ENCODE measurements at places on chromosomes 2 and 18.

- DNase-seq, result no peak
Observed at GRCh38 chr2:206804326-206804725, 38.9 kb downstream of the FASTKD2 start.

DNA sequence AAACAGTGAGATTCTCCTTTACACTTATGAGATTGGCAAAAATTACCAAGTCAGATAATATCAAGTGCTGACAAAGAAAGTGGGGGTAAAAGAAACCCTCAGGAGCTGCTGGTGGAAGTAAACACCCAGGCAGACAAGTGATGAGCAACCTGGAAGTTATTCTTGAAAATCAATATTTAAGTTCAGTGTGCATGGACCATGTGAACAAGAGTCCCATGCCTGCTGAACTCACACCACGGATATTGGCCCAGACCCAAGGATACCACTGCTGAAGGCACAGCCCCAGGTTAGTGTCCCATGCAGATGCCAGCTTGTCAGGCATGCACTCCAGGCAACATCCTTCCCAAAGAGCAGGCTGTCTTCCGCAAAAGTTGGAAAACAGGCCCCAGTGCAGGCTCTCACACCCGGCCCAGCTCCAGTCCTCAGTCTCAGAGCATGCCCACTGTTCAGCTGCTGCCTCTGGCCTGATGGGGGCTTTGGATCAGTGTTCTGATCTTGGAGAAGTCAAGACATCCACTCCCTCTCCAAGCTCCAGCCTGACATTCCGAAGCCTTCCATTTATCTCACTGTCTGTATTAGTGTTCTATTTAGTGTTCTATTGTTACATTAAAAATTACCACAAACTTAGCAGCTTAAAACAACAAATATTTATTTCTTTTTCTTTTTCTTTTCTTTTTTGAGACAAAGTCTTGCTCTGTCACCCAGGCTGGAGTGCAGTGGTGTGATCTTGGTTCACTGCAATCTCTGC is 70.0 kb downstream of the HS1BP3 start:
- DNase-seq, result peak; percentile 48

GRCh38 chr18:25134861-25135260 is 217.1 kb downstream of the ZNF521 start:
- DNase-seq, result no peak

- no peak for DNase-seq
Observed at GRCh38 chr2:108459441-108459840, 10.4 kb downstream of the GCC2 start.

DNA sequence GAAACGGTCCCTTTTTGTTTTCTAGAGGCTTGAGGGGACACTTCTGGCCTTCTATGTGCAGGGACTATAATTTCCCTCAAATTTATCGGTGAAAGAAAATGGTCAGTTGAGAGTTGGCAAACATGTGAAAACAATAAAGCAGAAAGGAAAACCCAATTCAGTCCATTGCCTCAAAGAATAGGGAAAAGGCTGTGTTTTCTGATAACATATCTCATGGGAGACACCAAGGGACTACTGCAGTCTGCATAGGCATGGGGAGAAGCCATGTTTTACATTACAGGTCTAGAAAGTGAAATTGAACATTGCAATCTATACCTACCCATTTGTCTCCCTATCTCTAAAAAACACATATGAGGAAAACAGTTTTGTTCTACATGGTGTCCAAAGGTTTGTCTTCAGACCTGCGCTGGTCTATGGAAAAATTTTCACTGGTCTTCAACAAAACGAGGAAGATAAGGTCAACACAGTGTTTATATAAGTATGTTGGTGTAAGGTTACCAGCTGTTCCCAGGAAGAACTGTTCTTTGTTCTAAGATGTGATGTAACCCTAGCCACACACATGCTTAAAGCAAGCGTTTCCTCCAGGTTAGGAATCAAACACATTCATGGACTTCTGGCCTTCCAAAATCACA is 179.7 kb downstream of the MREG start:
- DNase-seq, result no peak

DNA sequence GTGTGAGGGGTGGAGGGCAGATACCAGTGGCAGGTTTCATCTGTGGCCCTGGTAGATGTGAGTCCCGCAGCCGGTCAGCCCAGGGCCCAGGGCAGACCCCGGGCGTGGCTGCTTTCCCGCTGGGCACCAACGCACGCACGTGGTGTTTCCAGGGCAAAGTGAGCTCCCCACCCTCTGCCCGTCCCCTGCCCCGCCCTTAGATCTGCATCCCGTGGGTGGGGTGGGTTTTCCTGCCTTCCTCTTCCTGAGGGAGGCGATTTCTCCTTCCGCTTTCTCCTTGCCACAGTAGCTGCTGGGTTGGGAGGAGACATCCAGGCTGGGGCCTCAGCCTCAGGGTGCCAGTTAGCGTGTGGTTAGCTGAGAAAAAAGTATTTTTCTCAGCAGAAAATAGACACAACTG is 49.6 kb downstream of the ODC1 start:
- DNase-seq, result no peak

DNA sequence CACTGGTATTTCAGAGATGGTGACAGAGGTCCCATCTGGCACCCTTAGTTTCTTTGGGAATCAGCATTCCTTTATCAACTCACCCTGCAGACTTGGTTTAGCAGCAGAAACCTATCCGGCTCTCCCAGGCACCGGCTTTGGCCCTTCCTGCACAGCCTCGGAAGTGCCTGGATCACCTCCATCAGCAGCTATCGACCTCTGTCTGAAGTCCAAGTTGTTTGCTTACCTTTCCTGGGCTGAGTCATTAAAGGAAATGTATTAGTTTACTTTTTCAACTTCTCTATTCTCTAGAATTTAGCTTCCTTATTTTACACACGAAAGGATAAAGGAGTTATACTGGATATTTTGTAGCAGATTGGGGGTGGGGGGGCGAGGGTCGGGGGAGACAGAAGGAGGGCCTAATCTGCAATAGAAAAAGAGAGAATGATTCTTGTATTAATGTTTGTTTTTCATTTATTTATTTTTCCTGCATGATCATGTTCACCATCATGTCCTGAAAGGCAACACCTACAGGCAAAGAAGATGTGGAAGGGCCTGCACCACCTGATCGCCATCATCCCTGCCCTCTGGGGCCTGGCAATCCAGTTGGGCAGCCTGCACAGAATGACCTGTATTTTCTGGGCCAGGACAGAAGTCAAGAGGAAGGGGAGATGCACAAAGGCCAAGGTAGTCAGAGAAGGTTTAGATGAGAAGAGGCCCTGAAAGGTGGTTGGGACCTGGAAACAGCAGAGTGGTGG is 22.1 kb upstream of the MAT2A start:
- no peak for DNase-seq

GRCh38 chr2:19456705-19457309 is 98.4 kb upstream of the OSR1 start:
- no peak for DNase-seq

GRCh38 chr18:70058916-70059315 is 111.2 kb upstream of the CD226 start:
- no peak for DNase-seq

GRCh38 chr2:162678551-162678950 is 160.0 kb downstream of the KCNH7 start:
- no peak for DNase-seq

DNA sequence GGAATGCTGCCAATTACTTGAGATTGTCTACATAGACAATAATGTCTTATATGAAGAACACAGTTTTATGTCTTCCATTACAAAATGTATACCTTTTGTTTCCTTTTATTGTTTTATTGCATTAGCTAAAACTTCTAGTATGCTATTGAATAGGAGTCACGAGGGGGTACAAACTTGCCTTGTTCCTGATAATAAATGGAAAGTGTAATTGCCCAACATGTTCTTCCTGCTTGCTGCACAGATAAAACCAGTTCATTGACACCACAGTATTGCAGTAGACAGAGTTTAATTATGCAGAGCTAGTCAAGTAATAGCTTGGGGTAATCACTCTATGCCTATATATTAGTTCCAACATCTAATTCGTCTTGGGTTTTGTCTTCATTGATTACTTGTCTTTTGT is 1276.2 kb upstream of the NRXN1 start:
- no peak for DNase-seq
